ENCODE measurements at places on chromosomes 5 and 9. TPM values are rescaled to one million over a fixed set of nuclear protein-coding genes. Genes with fewer than 3 reads are reported as not detected.

Gene FAM163B
- total RNA-seq, result not detected

Gene PFN3
- total RNA-seq, result not detected

Gene IL33
- total RNA-seq, result 1.3 TPM

Gene PAEP
- total RNA-seq, result not detected

Gene PCDHA9
- 0.26 TPM for total RNA-seq
